ENCODE measurements at places on chromosomes 2 and 18.

- DNase-seq, result peak; percentile 28
Observed at GRCh38 chr2:71700658-71701397, 247.5 kb downstream of the DYSF start.

- no peak for DNase-seq
Observed at GRCh38 chr2:227996366-227996765, 124.9 kb downstream of the DAW1 start.

DNA sequence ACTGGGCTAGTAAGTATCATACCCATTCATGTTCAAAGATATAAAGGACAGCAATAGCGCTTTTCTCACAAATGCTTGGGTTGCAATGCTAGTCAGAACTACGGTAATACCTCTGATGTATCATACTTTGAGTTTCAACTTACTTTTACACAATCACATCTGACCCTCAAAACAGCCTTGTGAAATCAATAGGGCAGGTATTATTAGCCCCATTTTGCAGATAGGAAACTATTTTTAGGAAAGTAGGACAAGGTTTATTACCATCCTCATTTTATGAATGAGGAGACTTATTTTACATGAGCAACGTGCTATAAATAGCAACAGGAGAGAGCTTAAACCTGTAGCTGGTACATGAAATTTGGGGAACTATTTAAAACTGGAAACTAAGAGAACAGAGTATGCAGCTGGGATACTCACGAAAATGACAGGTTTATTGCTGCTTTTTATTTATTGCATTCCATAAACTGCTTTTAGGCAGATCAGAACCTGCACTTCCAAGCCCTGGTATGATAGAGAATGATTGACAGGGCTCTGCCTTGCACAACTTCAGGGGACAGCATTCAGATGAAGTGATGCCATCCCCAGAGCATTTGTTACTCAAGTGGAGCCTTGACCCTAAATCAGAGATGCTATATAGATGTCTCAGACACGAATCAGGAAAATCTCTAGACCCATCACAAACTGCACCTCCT lies 42.4 kb upstream of the PPM1B start:
- no peak for DNase-seq

GRCh38 chr2:2188941-2189340 lies 142.1 kb downstream of the MYT1L start:
- DNase-seq, result no peak

- DNase-seq, result no peak
Observed at GRCh38 chr18:80037869-80038630, 3.8 kb downstream of the RBFA start.

DNA sequence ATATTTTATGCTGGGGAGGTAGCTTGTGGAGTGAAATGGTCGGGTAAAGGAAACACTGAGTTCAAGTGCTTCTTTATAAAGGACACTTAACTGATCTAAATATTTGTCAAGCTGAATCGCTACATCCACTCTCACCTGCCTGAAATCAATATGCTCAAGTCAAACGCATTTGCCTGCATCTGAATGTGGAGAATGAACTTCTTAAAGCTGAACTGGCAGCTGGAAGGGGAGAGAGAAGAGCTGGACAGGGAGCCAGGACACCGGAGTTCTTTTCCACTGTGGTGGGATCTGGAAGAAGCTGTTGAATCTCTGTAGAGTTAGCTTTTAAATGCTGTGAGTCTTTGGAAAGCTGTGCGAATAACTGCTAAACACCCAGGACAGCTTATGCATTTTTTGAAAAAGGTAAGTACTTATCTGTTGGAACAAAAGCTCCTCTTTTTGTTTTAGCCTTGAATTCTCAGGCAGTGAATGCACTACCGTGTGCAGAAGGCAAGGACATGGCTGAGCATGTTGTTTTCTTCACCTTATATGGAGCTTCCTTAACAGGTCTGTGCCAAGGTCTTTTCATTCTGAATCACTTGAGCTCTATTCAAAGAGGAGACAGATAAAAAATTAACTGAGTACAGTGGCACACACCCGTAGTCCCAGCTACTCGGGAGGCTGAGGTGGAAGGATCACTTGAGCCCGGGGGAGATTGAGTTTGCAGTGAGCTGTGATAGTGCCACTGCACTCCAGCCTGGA lies 74.2 kb upstream of the KLF7 start:
- DNase-seq, result no peak

All from body of pancreas (tissue), 4 donors.